ENCODE measurements at places on chromosomes 11 and 22.

DNA sequence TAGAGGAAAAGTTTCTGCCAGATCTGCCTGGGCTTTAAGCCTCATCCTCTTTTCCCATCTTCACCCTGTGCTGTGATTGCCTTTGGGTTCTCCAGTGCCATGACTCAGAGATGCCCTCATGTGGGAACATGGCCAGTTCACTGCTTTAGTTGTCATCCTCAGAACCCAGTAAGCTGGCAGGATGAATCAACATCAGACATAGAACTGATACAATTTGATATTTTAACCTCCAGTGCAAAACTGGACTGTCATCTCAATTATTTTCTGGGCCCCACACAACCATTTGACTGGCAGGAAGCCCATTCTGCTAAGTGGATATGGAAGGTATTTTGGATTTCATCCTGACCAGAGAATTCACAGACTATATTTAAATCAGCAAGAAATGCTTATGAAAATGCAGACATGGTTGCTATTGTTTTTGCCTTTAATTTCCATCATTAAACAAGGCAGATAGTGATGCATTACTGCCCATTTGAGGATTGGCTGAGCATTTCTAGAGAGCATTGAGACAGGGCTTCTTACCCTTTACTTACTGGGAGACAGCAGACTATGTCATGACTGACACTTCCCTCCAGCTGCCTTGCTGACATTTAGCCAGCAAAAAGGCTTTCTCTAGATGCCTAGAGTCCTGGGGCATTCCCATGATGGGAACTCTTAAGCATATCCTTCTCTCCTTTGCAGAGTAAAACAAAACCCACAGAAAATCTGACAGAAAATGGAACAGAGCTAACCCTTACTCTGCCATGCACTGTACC is 327.1 kb upstream of the MTNR1B start:
- DNase-seq: no peak

DNA sequence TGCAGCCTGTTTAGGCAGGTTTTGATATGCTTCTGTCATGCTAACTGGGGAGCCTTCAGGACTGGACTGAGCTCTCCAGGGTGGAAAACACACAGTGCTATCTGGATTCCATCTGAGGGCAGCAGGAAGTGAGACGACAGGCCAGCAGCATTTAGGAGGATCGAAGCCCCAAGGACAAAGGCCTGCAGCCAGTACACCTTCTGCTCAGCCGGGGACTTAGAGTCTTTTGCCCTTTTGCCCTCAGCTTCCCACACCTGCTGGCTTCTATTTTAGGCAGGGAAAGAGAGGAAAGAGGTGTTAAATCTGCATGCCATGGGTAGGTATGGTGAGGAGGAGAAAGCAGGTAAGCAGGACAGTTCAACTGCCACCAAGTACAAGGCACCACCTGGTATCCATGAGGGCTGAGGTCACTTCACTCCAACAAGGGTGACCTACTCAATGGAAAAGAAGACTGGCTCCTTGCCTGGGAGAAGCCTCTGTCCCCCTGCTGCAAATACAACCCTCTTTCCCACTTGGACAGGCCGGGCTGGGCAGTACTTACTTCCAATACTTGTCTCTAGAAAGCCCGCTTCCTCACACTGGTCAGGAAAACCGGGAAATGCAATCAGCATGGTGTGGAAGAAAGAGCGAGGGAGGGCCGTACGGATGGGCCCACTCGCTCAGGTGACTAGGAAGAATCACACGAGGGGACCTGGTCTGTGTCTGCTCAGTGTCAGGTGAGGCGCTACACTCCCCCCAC is 12.3 kb downstream of the LARGE2 start:
- no peak for DNase-seq

DNA sequence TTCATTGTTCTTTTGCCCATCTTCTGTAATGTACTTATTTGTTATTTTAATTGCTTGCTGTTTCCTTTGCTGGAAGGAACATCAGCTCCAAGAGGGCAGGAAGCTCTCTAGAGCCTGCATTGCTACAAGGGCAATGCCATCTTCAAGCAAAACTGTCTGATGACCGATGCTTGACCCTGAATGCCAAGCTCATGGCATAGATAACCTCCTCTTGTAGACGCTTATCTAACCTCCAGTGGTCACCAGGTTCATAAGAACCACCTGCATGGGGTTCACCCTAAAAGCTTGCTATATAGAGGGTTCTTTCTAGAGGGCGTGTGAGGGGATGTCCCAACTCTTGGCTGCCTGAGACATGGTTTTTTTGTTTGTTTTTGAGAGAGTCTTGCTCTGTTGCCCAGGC is 16.5 kb downstream of the FADS3 start:
- no peak for DNase-seq

- peak; percentile 46 for DNase-seq
Observed at GRCh38 chr22:38201711-38202436, at the start of gene MAFF. MAFF (plus strand) TSS chr22:38201994; CDS start chr22:38213854, 11,860 bp downstream.

DNA sequence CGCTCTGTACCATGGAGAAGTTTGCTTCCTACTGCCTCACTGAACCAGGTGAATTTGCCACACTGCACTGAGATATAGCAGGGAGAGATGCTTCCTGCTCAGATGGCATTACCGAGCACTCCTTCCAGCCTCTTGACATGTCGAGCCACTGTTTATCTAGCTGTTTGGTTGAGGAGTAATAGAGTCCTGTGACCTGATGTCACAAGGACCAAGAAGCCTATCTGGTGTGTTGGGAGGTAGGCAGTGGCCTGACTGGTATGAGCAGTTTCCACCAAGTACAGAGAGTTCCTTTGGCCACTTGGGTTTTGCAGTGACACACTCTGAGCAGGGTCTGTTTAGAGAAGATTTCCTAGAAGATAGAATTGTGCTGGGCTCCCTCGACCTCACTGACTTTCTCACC is 5.2 kb downstream of the ACAD8 start:
- DNase-seq: no peak

GRCh38 chr11:121909596-121909995 is 206.4 kb downstream of the BLID start:
- no peak for DNase-seq

DNA sequence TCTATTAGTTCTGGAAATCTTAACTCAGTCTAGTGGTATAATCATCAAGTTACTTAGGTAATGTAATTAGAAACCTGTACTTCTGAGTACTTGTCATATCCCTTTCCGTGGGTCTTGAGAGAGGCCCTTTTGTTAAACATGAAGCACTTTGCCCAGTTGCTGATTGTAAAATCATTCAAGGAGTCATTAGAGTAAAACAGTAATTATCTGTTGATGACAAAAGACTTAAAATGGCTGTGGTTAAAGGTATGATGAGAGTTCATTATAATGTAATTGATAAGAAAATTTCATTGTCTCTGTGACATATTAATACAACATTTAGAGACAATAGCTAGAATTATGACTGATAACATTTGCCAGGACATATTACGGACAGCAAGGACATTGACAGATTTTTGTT is 34.3 kb downstream of the PRR5L start:
- DNase-seq: no peak

GRCh38 chr22:23033116-23033905 is 37.0 kb upstream of the GNAZ start:
- DNase-seq: no peak

- no peak for DNase-seq
Observed at GRCh38 chr11:62435846-62436660, 17.2 kb downstream of the SCGB1A1 start.

DNA sequence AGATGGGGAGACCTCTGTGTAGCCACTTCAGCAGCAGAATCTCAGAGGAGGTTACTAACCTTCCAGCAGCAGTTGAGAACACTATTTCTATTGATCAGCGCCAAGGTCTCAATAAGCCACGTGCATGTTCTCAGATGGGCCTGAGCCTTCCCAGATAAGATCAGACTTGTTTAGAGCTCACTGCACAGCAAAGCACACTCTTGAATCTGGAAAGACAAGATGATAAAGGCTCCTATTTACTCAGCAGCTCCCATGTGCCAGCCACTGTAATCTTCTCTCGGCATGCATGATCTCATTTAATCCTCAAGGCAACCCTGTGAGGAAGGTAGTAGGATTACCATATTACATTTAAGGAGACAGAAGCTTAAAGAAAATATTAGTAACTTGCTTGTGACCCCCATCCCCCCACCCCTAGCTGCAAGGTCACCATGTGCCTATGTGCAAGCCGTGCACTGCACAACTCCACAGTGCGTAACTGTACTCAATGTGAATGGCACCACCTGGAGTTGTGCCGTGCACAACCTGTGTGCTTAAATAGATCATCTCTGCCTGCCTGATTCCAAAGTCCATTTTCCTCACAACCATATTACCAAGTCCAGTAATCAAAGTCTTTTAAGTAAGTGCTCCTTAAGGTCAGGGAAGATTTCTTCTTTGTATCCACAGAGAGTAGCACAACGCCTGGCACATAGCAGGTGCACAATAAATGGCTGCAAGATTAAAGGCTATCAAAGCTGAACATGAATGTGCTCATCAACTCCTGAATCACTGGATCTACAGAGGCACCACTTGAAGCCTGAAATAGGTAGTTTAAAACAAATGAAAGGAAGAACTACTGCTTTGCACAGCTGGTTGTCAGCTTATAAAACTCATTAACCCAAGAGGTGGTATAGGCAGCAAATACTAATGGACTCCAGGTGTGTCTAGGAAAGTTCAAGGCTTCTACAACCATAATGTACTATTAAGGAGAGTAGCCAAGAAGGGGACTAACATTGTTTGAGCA is 293.8 kb downstream of the BUD13 start:
- no peak for DNase-seq

- no peak for DNase-seq
Observed at GRCh38 chr11:109970516-109971183, 122.5 kb upstream of the ZC3H12C start.

DNA sequence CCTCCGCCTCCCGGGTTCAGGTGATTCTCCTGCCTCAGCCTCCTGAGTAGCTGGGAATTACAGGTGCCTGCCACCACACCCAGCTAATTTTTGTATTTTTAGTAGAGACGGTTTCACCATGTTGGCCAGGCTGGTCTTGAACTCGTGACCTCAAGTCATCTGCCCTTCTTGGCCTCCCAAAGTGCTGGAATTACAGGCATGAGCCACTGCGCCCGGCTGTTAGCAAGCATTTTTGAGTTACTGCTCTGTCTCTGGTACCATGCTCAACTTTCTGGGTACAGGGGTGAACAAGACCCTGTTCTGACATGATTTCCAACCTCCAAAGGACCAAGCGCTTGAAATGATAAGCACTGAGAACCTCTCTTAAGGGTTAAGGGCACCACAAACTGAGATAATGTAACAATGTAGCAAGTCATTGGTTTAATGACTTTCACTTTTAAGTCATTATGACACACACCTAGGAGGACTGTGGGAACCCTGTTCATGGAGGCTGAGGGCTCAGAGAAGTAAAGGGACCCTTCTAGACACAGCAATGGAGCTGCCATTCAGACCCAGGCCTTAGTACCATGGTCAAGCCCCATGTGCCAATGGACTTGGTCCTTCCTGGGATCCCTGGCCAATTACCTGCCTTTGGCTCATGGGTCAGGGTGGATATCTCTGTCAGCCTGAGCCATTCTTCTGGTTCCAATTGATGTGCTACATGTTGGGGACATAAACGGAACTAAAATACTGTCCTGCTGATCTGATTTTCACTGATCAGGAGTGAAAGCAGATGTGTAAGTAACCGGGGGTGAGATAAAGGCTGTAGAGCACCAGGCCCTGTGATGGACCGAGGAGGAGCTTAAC is 11.6 kb downstream of the SLC3A2 start:
- DNase-seq: no peak

DNA sequence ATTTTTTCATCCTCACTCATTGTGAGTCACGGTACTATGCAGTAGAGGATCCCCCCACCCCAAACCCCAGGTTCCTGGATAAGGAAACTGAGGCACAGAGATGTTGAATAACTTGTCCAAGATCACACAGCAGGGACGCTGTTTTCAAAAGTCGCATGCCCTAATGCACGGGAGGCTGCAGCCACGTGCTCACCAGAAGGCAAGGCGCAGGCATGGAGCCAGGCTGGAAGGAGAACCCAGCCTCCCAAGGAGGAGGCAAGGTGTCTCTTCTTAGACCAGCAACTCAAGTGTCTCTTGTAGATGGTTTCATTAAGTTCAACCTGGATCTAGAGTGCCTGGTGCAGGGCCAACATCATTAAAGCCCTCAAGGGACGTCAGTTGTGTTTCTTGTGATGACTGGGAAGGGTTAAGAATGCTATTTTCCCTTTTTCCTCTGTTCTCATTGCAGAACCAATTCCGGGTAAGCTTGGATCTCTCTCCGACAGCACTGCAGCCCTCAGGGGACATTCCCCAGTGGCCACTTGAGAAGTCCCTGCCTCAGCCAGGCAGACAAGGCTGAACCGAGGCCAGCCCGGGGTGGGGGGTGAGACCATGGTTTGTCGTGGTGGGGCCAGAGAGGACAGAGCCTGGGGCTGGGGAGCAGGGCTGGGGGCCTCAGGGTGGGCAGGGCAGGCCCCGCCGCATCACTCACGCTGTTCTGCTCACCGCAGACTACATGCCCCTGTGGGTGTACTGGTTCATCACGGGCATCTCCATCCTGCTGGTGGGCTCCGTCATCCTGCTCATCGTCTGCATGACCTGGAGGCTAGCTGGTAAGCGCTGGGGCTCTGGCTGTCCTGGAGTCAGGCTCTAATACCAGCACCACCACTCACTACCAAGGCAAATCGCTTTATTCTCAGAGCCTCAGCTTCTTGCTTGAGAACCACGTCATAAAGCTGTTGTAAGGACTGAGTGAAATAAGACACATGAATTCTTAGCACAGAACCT is 15.7 kb downstream of the TMEM121B start:
- no peak for DNase-seq

- DNase-seq: no peak
Observed at GRCh38 chr11:56307836-56308235, 7.1 kb upstream of the OR8K3 start.

DNA sequence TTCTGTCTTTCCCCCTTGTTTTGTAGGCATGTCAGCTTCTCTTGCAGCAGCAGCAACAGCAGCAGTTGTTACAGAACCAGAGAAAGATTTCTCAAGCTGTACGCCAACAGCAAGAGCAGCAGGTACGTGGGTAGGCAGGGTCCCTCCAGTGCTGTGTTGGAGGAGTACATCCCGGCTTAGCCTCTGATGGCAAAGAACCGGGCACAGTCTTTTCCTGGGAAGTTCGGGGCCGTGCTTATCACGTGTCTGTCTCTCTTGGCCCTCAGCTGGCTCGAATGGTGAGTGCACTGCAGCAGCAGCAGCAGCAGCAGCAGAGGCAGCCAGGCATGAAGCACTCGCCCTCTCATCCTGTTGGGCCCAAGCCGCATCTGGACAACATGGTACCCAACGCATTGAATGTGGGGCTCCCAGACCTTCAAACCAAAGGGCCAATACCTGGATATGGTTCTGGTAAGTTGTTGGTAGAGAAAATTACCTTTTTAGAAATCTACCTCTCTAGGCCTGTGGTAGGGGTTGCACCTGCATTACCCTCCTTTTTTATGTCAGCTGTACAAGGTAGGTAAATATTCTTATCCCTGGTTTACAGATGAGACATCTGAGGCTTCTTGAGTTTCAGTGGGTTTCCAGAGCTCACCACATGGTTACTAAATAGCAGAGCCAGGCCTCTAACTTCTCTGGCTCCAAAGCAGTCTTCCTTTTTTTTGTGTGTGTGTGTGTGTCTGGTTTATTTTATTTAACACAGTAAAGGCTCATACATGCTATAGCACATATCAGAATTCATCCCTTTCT is 45.2 kb upstream of the ADSL start:
- no peak for DNase-seq

All from cortex of kidney (tissue), 1 donor.